EH (cell line): ENCODE measurements at places on chromosomes 2 and 18.

DNA sequence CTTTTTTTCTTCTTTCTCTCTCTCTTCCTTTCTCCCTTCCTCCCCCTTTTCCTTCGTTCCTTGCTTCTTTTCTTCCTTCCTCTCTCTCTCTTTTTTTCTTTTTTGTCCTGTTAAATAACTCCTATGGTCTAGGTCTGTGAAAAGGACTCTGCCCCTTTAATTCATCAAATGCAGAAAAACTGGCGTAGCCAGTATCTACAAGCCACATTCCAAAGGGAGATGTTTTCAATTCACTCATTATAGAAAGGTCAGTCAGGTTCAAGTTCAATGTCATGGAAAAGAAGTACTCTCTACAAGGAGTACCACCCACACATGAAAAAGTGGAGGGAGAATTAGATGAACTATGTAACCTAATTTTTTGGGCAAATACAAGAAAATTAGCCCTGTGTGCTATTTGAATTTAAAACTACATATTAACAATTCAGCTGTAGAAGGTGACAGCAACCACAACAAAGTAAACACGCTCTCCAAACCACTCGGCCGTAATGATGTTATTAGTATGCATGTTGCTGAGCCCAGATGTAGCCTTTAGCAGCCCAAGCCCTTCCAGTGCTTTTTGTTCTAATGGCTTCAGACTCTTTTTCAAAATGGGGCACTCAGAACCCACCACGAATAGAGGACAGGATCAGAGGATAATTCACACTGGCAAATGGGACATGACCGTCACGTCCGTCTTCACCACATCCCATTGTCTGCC lies 735.4 kb upstream of the FANCL start:
- DNase-seq: no peak

- no peak for DNase-seq
Observed at GRCh38 chr2:152384992-152385391, 50.0 kb downstream of the FMNL2 start.

DNA sequence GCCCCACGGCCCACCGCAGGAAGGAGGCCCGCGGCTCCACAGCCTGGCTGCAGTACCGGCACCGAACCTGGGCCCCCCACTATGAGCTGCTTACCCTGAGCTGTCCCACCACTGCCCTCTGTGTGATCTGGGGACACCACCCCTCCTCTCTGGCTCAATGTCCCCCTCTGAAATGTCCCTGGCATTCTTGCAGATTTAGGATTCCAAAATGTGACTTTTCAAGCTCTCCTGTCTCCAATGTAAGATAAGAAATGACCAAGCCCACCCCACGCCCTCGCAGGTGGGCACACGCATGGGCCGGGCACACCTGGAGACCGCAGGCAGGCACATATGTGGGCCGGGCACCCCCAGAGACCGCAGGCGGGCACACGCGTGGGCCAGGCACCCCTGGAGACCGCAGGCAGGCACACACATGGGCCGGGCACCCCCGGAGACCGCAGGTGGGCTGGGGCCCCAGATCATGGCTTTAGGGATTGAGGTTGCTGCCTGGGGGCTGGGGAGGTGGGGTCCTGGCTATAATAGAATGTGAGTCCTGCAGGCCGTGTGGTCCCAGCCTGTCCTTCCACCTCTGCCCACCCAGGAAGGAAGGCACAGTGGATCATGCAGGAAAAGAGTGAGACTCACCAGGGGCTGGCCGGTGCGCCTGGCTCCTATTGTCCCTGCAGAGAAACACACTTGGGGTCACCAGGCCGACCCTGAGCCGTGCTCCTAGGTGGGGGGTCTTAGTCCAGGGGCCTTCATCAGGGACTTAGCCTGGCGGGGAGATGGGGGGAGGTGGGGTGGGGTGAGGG lies 7.2 kb downstream of the PDCD1 start:
- no peak for DNase-seq

DNA sequence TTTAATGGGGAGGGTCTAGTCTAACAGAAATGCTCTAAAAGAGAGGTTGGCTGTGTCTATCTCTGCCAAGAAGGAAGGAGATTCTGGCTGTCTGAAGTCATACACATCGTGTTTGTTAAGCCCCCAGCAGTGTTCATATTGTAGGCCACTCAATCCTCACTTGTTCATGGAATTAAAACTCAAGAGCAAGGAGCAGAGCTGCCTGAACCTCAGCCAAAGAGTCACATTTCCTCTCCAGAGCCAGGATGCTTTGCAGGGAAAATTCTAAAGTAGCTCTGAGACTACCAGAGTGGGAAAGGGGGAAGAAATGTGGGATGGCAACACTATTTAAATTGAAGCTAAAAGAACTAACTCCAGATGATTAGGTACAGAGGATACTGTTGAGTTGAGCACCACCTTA lies 190.7 kb upstream of the CXCR4 start:
- no peak for DNase-seq

DNA sequence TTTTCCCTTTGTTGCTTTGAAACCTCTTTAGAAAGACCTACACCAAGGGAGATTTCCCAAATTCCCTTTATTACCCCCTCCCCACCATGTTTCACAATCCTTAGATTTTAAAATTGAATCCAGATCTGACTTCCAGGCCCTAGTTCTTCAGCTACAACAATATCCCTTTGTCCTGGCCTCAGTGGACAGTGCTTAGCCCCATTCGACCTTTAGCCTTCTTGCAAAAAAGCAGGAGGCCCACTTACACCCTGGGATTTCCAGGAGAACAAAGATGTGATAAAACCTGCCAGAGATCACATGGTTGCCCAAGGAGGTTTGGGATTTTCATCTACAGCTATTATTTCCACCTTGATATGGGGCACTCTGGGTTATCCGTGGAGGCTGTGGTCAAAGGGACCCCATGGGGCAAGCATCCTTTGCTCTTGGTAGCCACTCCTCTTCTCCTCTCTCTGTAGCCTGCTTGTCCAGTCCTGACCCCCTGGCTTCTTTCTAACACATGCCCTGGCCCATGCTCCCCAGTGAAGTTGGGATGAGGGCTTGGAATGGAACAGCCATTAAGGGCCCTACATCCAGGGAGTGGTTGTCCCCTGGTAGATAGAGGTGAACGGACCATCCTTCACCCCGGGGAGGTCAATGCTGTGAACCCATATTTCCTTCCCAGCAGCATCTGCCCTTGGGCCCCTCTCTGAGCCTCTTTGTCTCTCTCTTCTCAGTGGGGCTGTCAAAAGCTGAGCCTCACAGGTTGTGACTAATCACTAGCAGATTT lies 267.4 kb downstream of the DYSF start:
- no peak for DNase-seq
